ENCODE measurements at places on chromosomes 1 and 21.

DNA sequence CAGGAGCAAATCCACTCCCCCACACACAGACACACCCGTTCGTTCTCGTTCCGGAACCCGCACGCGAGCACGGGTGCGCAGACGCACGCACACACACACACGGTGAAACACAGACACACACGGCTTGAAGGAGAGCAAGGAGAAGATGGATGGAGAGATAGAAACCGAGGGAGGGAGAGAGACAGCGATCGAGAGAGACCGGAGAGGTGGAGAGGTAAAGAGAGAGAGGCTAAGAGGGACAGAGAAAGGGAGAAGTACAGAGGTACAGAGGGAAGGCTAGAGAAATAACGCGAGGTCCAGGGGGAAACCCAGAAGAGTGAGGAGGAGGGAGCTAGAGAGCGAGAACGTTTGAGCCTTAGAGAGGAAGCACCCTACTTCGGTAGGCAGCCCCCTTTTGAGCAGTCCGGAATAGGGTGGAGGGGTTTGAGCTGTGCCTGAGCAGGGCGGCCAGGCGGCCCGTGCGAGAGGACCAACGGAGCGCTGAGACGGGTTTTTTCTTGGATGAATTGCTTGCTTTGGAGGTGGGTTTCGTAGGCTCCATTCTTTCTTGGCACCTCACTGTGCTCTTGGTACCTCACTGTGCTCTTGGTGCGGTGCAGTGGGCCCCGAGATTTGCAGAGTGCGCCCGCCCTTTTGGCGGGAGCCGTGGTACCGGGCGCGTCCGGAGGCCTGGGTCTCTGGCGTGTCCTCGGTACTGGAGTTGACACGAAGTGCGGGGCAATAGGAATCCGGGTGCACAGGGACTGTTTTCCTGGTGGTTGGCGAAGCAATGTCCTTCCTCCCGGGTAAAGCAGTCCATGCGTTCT, 88.4 kb upstream of the RHOU start:
- DNase-seq = peak; percentile 56

DNA sequence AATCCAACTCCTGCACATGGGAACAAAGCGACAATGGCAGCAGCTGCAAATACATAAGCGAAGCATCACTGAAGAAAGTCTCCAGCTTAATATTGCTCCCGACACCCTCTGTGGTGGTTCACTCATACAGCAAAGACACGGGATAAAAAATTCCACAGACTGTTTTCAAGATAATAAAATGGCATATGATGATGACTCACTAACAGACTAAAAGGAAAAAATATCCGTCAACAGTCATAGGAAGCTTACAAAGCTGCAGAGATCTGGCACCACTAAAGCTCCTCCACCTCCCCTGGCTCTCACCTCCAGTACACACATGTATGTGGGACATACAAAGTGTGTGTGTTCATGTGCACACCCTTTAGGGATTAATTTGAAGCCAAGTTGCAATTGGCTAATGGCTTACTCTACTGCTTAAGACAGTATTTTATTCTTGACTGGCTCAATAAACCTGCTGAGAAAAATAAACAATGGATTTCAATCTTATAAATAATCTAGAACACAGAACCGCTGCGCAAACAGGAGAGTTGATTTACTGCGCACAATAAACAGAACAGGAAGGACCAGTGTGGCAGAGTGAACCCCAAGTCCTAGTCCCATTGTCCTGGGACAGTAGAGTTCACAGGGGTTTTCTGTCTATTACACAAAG, 94.4 kb downstream of the SLC45A1 start:
- no peak for DNase-seq

GRCh38 chr1:206742719-206743383, 27.7 kb upstream of the IL19 start:
- DNase-seq = no peak

GRCh38 chr1:69082312-69082711, 485.4 kb upstream of the LRRC7 start:
- DNase-seq = no peak

DNA sequence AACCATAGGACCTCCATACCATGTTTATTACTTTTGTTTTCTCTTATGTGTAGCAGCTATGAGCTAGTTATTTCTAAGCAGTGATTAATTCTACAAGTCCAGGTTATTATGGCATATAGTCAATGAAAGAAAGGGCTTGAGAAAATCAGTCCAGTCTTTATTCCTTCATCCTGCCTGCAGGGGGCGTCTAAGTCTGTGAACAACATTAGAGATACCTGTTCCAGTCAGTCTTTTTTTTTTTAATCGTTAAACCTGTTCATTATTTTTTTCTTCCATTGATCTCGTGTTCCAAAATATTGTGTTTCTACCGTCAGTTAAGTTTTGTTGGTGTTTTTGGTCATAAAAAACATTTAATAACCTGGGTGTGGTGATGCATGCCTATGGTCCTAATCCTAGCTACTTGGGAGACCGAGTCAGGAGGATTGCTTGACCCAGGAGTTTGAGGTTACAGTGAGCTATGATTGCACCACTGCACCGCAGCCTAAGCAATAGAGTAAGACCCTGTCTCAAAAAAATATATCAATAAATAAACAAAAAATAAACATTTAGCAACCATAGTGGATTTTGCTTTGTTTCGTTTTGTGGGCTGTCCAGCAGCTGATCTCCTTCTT, 29.4 kb upstream of the CD2 start:
- peak; percentile 59 for DNase-seq

Data from RPMI8226 (cell line).